ENCODE measurements at places on chromosomes 6 and 20. TPM values are rescaled to one million over a fixed set of nuclear protein-coding genes. Genes with fewer than 3 reads are reported as not detected.
A peak's percentile ranks its signal among the peaks of the same experiment; 100 is the strongest.

C6orf141 gene
- total RNA-seq, result 2.1 TPM

MDC1 gene
- total RNA-seq, result 46.6 TPM

HLA-DRB1 gene
- not detected for total RNA-seq

RIPOR2 gene
- 0.86 TPM for total RNA-seq

CUL7 gene
- 25.3 TPM for total RNA-seq

DACT2 gene
- total RNA-seq, result 21.1 TPM

CFAP61 gene
- not detected for total RNA-seq

ADGB gene
- total RNA-seq, result not detected

MAP7 gene
- 57.4 TPM for total RNA-seq

GRCh38 chr6:5259428-5259827 lies 1.3 kb downstream of the LYRM4 start:
- H3K4me1 ChIP-seq, result peaks cover 6% of the 10 kb centered on the region
- no peak for DNase-seq
- H3K4me3 ChIP-seq, result peak overlapping the region; percentile 91

DNA sequence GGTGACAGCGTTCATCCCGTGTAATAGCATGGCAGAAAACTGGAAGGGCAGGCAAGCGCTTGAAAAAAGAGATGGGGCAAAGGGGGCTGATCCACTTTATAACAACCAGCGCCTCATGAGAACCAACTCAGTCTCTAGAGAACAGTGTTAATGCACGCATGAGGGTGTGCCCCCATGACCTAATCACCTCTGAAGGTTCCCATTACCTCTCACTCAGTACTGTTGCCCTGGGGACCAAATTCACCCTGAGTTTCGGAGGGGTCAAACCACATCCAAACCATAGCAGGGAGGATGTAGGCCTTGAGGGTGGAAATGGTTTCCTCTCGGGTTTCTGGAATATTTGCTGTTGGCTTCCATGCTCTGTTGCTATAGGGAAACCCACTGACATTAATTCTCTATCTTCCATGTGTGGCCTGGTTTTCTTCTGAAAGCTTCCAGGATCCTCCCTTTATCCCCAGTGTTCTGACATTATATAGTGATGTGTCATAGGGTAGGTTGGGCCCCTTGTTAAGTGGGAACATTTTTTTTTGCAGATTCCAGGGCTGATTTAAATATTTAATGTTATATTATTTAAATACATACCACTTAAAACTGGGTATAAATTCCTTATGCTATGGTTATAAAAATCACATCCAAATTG lies 65.2 kb downstream of the PPP1R14C start:
- no peak overlapping the region for H3K27ac ChIP-seq
- H3K36me3 ChIP-seq, result no peaks in the 10 kb centered on the region
- H3K27me3 ChIP-seq, result no peaks in the 10 kb centered on the region
- H3K4me1 ChIP-seq, result peaks cover 2% of the 10 kb centered on the region
- H3K4me3 ChIP-seq, result no peak overlapping the region

DNA sequence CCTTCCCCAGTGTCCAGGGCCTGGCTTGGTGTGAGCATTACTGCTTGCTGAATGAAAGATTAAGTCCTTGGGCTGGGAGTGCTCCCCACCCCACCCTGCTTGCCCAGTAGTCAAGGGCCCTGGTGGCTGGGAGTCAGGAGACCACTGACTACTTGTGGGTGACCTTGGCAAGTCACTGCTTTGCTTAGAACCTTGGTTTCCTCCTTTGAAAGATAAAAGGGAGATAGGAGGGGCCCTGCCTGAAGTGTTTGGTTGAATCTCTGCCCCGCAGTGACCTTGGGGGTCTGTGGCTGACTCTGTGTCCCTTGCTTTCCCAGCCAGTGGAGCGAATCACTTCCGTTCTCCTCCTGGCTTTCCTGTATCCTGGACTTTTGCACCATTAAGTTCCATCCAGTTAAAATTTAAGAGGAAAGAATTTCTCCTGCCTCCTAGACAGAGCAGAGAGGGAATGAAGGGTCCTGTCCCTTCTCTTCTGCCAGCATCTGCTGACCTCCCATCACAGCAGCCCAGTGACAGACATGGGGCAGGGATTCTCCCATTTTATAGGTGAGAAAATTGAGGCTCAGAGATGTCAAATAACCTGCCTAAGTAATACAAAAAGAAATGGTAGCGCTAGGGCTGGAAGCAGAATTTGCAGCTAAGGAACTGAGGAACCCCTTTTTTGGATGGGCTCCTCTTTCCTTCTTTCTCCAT lies 3.5 kb upstream of the EPB41L1 start:
- no peaks in the 10 kb centered on the region for H3K27me3 ChIP-seq
- no peaks in the 10 kb centered on the region for H3K36me3 ChIP-seq
- DNase-seq, result no peak
- peaks cover 14% of the 10 kb centered on the region for H3K4me1 ChIP-seq
- H3K27ac ChIP-seq, result no peak overlapping the region

- H3K36me3 ChIP-seq, result no peaks in the 10 kb centered on the region
- H3K27me3 ChIP-seq, result no peaks in the 10 kb centered on the region
- H3K4me3 ChIP-seq, result no peak overlapping the region
- H3K27ac ChIP-seq, result no peak overlapping the region
Observed at GRCh38 chr6:108322728-108323127, 27.9 kb downstream of the AFG1L start.

- no peak overlapping the region for H3K27ac ChIP-seq
- H3K27me3 ChIP-seq, result no peaks in the 10 kb centered on the region
- H3K4me3 ChIP-seq, result no peak overlapping the region
Observed at GRCh38 chr6:178119-178518, 114.2 kb upstream of the DUSP22 start.

GRCh38 chr6:83962582-83962981 lies 71.0 kb upstream of the MRAP2 start:
- H3K36me3 ChIP-seq, result no peaks in the 10 kb centered on the region
- DNase-seq, result no peak
- H3K27ac ChIP-seq, result no peak overlapping the region
- H3K27me3 ChIP-seq, result no peaks in the 10 kb centered on the region

DNA sequence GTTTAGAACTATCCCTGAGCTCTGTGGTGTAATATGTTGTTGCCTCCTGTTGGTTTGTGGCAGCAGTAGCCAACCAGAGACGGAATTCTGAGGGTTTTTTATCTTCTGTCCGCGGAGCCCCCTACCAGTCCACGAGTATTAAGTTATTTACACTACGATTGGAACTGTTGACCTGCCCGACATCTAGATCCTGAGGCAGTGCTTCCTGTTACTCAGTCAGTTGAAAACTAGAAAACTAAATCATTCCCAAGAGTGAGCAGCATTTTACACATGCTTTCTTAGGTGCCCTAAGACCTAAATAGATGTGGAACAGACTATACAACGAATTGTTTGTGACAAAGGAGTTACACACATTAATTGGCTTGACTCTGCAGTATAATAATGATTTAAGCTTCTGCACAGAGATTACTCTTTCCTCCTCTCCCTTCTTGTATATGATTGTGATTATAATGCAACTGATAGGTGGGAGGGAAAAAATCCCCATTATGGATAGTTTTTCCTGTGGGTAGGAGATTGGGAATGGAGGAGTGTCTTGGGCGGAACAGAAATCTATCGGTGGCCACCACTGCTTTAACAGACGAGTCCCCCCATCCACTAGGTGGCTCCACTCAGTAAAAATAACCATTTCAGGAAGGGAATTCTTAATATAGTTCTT lies 1.7 kb downstream of the LOC128125822 start:
- H3K27me3 ChIP-seq, result no peaks in the 10 kb centered on the region
- H3K4me1 ChIP-seq, result peaks cover 22% of the 10 kb centered on the region
- peak overlapping the region; percentile 94 for H3K27ac ChIP-seq
- H3K4me3 ChIP-seq, result peak overlapping the region; percentile 98
- peak; percentile 68 for DNase-seq
- H3K36me3 ChIP-seq, result no peaks in the 10 kb centered on the region

- no peaks in the 10 kb centered on the region for H3K27me3 ChIP-seq
- H3K4me1 ChIP-seq, result no peaks in the 10 kb centered on the region
- no peak overlapping the region for H3K4me3 ChIP-seq
Observed at GRCh38 chr6:161649068-161649467, 375.2 kb upstream of the AGPAT4 start.

DNA sequence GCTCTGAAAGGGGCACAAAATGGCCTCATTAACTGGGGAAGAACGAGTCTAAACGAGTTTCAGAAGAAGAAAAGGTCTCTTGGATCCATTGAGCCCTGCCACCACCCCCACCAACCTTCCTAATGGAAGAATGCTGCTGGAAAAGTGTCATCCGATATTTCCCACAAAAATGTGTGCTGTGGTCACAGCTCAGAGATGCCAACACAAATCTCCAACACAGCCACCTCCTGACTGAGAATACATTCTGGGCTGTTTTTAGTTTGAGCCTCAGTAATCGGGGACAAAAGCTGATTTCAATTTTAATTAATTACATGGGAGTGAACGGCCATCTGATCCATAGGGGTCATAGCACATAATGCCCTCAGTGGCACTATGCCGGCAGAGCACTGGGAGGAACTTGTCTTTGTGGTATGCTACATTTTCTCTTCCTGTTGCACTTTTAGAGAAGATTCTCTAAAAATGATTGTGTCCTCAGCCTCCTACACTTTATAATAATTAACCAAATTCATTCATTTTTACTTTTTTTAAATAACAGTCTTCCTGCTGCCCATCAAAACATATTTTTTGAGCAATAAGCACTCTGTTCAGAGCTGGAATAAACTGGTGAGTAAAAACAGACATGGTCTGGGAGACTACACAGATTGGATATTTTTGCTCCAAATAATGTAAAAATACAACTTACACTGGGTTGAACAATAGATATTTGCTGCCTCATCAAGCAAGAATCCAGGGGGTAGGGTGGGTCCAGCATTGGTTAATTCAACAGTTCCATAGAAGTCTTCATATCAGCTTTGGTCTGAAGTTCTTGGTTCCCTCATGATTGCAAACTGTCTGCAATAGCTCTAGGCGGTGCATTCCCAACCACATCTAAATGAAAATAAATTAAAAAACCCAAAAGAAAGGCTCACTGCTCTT lies 143.6 kb upstream of the TMEM170B start:
- H3K27me3 ChIP-seq, result no peaks in the 10 kb centered on the region
- peak overlapping the region; percentile 33 for H3K27ac ChIP-seq
- H3K36me3 ChIP-seq, result no peaks in the 10 kb centered on the region
- DNase-seq, result no peak
- H3K4me1 ChIP-seq, result peaks cover 61% of the 10 kb centered on the region

- no peak overlapping the region for H3K4me3 ChIP-seq
- H3K4me1 ChIP-seq, result no peaks in the 10 kb centered on the region
- no peaks in the 10 kb centered on the region for H3K36me3 ChIP-seq
- H3K27ac ChIP-seq, result no peak overlapping the region
- H3K27me3 ChIP-seq, result no peaks in the 10 kb centered on the region
Observed at GRCh38 chr6:71168233-71168765, 120.3 kb upstream of the OGFRL1 start.

DNA sequence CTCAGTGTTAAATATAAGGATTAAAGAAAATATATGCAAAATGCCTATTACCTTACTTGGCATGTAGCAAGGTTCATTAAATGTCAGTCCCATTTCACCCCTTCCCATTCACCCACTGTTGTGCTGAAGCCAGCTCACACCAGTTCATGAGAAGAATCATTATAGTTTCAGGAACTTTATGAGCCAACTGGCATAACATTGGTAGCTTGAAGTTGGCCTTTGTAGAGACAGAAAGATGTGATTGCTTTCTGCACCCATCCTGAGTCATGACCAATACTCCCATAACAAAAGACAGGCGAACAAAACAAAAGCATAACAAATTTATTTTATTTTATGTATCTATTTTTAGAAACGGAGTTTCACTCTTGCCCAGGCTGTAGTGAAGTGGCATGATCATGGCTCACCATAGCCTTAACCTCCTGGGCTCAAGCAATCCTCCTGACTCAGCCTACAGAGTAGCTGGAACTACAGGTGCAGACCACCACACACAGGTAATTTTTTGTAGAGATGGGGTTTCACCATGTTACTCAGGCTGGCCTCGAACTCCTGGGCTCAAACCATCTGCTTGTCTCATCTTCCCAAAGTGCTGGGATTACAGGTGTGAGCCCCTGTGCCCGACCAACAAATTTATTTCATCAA lies 17.6 kb upstream of the IER3 start:
- H3K4me1 ChIP-seq, result peaks cover 53% of the 10 kb centered on the region
- no peak overlapping the region for H3K27ac ChIP-seq
- no peaks in the 10 kb centered on the region for H3K36me3 ChIP-seq
- H3K4me3 ChIP-seq, result no peak overlapping the region

DNA sequence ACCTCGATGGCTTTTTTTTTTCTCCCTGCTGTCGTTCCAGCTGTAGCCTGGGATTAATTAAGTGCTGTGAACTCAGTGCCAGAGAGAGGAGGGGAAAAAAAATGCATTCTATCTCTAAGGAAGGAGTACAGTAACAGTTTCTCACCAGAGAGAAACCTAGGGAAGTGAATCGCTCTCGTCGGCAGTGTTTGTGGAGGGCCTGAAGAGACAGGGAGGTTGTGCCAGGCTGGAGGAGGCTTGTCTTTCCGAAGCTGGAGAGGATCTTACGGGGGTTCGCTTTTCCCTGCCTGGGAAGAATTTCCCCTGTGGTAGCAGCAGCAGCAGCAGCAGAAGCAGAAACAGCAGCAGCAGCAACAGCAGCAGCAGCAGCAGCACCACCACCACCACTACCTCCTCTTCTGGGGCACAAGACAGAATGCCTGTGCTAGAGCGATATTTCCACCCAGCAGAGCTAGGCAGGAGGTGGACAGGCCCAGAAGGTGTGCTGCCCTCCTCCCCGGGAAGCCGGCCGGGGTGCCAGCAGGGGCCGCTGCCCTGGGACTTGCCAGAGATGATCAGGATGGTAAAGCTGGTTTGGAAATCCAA lies 186.5 kb downstream of the PDE7B start:
- H3K27ac ChIP-seq, result no peak overlapping the region
- H3K27me3 ChIP-seq, result no peaks in the 10 kb centered on the region
- H3K4me1 ChIP-seq, result 0 out of 2 replicates have a peak, but pooled peaks cover 7% of the 10 kb centered on the region
- no peak overlapping the region for H3K4me3 ChIP-seq

GRCh38 chr6:157110607-157111006 lies 212.7 kb downstream of the TMEM242 start:
- DNase-seq, result peak; percentile 52
- H3K4me1 ChIP-seq, result peaks cover 17% of the 10 kb centered on the region
- H3K36me3 ChIP-seq, result no peaks in the 10 kb centered on the region
- no peak overlapping the region for H3K4me3 ChIP-seq

GRCh38 chr20:528923-529604 lies 14.5 kb downstream of the CSNK2A1 start:
- no peaks in the 10 kb centered on the region for H3K27me3 ChIP-seq
- H3K4me3 ChIP-seq, result no peak overlapping the region
- peaks cover 18% of the 10 kb centered on the region for H3K4me1 ChIP-seq
- H3K27ac ChIP-seq, result no peak overlapping the region

GRCh38 chr20:4876731-4877130 lies 124.6 kb downstream of the SLC23A2 start:
- peak; percentile 57 for DNase-seq
- no peaks in the 10 kb centered on the region for H3K4me1 ChIP-seq
- H3K27ac ChIP-seq, result no peak overlapping the region
- no peak overlapping the region for H3K4me3 ChIP-seq
- peaks cover 1% of the 10 kb centered on the region for H3K36me3 ChIP-seq
- H3K27me3 ChIP-seq, result no peaks in the 10 kb centered on the region
